CD4-positive, alpha-beta T cell treated with Interferon alpha-2 for 1 hour (primary cell): ENCODE measurements at places on chromosomes 5 and 9.

- no peak for DNase-seq
These were observed 797.3 kb upstream of the ACO1 start for GRCh38 chr9:31587146-31587545.

GRCh38 chr9:129014608-129015007 is 13.5 kb downstream of the SH3GLB2 start:
- no peak for DNase-seq

DNA sequence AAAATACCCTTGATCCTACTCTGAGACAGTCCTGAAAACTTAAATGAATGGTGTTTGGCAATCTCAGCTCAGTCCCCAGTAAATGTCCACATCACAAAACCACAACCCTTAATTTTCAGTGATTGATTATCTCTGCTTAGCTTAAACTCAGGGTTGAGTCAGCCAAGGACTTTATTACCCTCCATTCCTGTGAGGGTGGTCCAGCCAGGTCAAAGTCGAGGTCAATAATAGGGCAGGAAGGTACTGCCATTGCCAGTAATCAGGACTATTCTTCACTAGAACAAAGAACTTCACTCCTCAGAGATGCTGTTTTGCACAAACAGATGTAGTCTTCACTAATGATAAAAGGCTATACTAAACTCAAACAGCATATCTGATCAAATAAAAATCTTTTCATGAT is 499.4 kb downstream of the ISL1 start:
- DNase-seq, result no peak

- DNase-seq, result no peak
These were observed 23.8 kb downstream of the ANXA2R start for GRCh38 chr5:43016217-43016779.

DNA sequence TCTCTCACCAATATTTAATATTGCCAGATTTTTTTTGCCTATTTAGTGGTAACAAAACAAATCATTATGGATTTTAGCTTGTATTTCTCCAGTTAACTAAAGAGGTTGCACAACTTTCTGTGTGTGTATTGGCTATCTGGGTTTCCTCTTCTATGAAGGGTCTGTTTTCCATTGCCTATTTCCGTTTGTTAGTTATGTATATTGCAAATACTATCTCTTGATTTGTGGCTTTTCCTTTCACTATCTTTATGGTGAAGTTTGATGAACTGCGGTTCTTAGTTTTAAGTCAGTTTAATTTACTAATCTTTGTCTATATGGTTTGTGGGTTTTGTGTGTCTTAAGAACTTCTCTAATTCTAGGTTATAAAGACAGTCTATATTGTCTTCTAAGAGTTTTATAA is 136.3 kb downstream of the CEP120 start:
- DNase-seq, result no peak

DNA sequence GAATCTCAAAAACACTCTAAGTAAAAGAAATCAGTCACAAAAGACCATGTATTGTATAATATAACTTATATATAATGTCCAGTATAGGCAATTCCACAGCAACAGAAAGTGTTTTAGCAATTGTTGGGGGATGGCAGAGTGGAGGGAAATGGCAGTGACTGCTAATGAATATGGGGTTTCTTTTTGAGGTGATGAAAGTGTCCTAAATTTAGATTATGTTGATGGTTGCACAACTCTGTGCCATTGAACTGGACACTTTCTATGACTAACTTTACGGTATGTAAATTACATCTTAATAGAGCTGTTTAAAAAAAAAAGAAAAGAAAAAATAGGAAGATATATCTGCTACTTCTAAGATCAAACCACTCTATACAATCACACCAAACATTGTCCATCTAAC is 124.9 kb upstream of the ZNF462 start:
- DNase-seq, result no peak

DNA sequence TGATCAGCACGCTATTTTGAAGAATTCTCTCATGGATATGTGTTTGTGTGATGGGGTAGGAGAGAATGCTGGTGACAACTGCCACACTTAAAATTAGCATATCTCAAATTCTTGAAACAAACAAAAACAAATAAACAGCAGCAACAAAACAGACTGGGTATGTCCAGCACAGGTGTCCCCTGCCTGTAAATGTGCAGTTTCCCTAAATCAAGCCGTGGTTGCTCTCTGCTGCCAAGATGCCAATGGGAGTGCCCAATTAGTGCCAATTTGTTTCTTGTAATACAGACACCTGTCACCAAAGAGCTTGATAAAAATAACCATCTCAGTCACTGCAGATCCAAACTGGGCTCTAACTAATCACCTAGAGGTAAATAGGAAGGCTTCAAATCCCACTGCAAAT is 144.2 kb upstream of the SMARCA2 start:
- DNase-seq, result no peak

- no peak for DNase-seq
These were observed 120.6 kb downstream of the FOCAD start for GRCh38 chr9:20804489-20805250.

GRCh38 chr9:33170464-33171415 is 3.6 kb upstream of the B4GALT1 start:
- DNase-seq, result peak; percentile 59

DNA sequence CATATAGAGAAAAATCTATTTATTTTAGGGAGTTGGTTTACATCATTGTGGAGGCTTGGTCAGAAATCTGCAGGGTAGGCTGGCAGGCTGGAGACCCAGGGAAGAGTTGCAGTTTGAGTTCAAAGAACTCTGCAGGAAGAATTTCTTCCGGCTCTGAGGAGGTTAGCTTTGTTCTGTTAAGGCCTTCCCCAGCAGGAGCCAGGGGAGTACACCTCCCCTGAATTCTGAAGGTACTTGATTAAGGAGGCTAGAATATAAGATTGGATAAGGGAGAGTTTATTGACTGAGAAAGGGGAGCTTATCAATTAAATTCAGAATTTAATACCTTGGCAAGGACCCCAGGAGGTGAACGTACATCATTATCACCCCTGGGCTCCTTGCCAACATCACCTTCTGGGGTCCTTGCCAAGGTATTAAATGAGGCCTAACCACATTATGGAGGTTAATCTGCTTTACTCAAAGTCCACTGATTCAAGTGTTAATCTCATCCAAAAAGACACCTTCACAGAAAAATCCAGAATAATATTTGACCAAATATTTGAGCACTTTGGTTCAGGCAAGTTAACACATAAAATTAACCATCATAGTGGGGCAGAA is 351.7 kb downstream of the CWC27 start:
- DNase-seq, result no peak
